ENCODE measurements at places on chromosomes 3 and 15.

DNA sequence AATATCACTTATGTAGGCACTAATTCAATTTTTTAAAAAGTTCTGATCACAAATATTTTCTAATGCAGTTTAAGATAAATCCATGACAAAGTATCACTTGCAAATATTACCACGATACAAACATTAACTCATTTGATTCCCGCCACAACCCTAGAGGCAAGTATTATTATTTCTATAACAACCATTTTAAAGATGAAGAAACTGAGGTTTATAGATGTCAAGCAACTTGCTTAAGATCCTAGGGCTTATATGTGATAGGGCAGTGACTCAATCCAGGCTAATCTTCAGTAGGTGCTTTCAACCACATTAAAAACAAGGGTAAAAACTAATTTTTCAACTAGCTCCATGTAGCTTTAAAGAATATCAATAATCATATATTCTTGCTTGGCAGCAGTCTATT, 1.7 kb downstream of the DYNC1LI1 start:
- no peak for DNase-seq

- no peak for DNase-seq
Observed at GRCh38 chr3:98262046-98262445, 2.0 kb upstream of the OR5H6 start.

- no peak for DNase-seq
Observed at GRCh38 chr15:68787609-68788263, 33.0 kb downstream of the ANP32A start.

- no peak for DNase-seq
Observed at GRCh38 chr3:55690726-55691125, 203.6 kb upstream of the WNT5A start.

- DNase-seq: no peak
Observed at GRCh38 chr15:81418891-81419290, 44.9 kb upstream of the TMC3 start.

DNA sequence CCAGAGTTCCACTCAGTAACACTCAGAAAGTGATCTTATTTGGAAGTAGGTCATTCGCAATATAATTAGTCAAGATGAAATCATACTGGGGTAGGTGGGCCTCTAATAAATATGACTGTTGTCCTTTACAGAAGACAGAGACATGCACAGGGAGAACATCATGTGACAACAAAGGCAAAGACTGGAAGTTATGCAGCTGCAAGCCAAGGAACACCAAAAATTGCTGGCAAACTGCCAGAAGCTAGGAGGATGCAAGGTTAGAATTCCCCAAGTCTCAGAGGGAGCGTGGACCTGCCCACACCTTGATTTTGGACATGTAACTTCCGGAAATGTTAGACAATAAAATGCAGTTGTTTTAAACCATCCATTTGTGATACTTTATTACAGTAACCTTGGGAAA, 471.5 kb upstream of the AGTR1 start:
- DNase-seq: no peak

GRCh38 chr15:39582286-39582976, 1.6 kb downstream of the THBS1 start:
- no peak for DNase-seq

- no peak for DNase-seq
Observed at GRCh38 chr3:36494461-36495109, 114.3 kb downstream of the STAC start.

- DNase-seq: no peak
Observed at GRCh38 chr3:54670201-54671000, 257.5 kb downstream of the LRTM1 start.

- no peak for DNase-seq
Observed at GRCh38 chr15:91294344-91294743, 194.3 kb downstream of the SV2B start.

GRCh38 chr15:42118650-42119445, 24.5 kb upstream of the PLA2G4D start:
- DNase-seq: no peak

DNA sequence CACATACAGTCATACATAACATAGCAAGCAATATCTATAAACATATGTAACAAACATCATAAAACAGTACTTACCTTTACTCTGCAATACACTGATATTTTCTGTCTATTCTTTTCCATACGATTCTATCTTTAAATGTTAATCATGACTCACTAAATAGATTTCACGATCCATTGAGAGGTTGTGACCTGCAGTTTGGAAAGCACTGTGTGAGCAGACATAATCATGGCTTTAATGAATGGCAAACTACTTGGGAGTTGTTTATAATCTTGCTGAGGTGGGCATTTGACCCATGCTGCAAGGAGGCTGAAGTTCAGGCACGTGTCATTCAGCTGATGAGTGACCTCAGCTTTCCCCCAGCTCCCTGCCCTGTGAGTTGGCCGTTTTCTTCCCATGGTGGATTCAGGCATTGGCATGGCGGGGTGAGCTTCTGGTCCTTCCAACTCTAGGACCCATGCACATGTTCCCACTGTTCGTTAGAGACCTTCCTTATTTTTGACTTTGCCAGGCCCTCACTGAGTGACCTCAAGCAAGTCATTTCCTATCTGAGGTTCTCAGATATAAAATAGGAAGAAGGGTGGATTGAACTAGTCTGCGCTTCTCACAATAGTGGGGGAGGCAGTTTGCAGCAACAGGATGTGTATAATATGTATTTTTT, 41.7 kb downstream of the PAQR5 start:
- no peak for DNase-seq
